ENCODE measurements at places on chromosomes 5 and 9. TPM values are rescaled to one million over a fixed set of nuclear protein-coding genes. Genes with fewer than 3 reads are reported as not detected.

GRCh38 chr9:68731857-68732256 lies 26.8 kb downstream of the PIP5K1B start:
- DNase-seq: no peak

GRCh38 chr5:23314827-23315226 lies 192.6 kb upstream of the PRDM9 start:
- DNase-seq: no peak

GRCh38 chr5:57566914-57567313 lies 84.3 kb upstream of the ACTBL2 start:
- DNase-seq: peak; percentile 39

DNA sequence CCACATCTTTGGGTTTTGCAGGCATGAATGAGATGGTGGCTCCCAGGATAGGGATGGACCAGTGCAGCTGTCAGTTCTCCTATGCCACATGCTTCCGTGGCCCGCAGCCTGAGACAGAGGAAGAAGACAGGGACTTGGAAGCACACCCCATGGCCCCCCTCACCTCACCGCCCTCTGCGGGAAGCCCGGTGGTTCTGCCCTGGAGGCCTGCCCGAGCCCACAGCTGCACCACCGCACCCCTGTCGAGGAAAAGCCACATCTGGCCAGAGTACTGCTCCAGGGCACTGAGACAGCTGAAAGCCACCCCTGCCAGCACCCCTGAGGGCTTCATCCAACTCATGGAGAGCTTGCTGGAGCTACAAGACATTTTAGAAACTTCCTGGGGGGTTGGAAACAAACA lies 7.6 kb upstream of the TRMT10B start:
- DNase-seq: no peak

DNA sequence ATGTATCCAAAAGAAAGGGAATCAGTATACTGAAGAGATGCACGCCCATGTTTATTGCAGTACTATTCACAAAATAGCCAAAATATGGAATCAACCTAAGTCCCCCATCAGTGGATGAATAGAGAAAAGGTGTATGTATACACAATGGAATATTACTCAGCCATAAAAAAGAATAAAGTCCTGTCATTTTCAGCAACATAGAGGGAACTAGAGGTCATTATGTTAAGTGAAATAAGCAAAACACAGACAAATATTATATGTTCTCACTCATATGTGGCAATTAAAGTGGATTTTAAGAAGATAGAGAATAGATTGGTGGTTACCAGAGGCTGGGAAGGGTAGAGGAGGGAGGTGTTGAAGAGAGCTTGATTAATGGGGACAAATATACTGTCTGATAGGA lies 88.6 kb downstream of the NIPBL start:
- no peak for DNase-seq

The IL5 gene
- total RNA-seq: not detected

Data from hepatocyte (in vitro differentiated cells).